ENCODE measurements at places on chromosomes 3 and 15.

DNA sequence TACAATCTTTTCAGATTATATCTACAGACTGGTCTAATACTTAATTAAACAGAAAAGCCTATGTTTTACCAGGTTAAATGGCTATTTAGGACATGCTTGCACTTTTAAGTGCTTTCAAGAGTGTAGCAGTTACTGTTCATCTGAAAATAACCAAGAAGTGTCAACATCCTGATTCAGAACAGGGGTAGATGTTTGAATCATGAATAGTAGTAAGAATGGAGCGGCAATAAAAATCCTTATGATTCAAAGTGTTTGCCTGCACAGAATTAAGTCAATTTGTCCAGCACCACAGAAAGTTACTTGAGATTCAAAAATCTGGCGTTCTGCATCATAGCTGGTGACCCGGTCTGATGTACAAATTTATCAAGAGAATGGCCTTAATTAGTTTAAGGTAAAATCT, 48.3 kb downstream of the GREM1 start:
- no peak for DNase-seq

DNA sequence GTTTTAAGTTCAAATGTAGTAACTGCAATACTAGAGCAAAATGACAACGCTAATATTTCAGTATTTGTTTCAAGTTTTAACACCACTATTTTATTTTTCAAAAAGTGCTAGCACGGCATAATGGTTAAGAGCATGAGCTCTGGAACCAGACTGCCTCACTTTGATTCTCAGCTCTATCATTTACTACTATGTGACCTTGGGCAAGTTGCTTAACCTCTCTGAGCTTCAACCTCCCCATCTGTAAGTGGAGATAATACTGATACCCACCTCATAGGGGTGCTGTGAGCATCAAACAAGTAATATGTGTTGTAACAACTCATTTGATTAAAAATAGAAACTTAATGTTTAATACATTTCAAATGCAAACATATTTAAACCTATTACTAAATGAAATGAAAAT, 115.4 kb upstream of the NPHP3 start:
- no peak for DNase-seq

DNA sequence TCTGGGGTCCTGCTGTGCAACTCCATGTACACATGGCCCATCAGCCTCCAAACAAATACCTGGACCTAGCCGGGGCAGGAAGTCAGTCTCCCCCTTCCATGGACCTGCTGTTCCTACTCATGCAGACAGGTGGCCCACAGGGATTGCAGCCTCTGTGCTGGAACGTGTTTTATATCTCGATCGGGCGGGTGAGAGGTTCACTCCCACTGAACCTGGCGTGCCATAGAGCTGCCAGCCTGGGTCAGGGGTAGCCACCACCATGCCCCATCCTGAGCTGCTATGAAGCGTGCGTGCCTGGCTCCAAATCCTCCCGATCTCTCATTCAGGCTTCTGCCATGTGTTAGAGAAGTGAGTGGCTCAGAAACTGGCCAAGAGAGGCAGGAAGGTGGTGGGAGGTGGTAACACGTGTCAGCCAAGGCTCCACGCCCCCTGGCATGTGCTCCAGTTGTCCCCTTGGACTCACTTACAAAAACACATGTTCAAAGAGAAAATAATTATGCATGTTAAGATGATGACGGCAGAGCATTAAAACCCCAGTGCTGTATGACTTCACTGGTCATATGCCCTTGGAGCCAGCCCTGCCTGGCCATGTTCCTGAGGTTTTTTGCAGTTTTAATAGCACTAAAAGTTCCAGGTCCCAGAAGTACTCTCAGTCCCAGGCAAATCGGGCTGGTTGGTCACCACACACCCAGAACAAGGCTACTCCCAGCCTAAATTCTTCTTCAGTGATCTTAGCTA, 30.6 kb downstream of the CTSH start:
- DNase-seq, result no peak

DNA sequence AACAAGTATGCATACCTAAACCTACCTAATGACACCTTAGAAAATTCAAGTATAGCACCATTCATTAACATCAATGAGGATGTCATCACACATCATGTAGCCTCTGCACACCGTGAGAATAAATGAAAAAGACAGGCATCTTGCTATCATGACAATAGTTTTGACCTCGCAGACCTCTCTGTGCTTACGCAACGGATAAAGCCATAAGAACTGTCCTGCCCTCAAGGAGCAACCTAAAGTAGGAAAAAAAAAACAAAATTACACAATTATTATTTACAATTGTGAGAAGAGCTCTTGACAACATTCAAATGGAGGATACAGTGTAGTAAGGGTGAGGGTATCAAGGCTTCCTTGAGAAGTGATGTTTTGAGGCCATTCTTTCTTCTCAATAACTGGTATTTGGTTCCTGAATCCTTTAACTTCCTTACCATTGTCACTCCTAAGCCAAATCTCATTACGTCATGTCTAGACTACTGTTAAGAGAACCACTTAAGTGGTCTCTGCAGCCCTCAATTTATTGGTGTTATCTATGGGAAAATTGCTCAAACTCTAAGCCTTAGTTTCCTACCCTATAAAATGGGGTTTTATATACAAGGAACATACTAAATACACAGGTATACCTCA, 7.0 kb upstream of the SETD5 start:
- DNase-seq, result no peak

DNA sequence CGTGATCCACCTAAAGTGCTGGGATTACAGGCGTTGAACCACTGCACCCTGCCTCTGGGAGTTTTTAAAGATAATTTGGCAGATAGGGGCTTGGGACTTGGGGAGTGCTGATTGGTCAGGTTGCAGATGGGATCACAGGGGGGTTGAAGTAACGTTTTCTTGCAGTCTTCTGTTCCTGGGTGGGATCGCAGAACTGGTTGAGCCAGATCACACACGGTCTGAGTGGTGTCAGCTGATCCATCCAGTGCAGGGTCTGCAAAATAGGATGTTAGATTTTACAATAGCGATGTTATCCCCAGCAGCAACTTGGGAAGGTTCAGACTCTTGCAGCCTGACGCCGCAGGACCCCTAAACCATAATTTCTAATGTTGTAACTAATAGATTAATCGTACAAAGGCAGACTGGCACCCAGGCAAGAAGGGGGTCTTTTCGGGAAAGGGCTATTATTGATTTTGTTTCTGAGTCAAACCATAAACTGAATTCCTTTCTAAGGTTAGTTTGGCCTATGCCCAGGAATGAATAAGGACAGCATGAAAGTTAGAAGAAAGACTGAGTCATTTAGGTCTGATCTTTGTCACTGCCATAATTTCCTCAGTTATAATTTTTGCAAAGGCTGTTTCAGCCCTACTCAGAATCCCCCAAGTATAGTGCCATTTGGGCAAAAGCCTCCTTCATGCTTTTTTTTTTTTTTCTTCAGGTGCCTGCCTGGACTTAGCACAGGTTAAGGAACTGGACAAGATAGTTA, 1.5 kb upstream of the CA12 start:
- DNase-seq, result no peak

GRCh38 chr3:171462224-171462623, 2.0 kb upstream of the TNIK start:
- peak; percentile 48 for DNase-seq

DNA sequence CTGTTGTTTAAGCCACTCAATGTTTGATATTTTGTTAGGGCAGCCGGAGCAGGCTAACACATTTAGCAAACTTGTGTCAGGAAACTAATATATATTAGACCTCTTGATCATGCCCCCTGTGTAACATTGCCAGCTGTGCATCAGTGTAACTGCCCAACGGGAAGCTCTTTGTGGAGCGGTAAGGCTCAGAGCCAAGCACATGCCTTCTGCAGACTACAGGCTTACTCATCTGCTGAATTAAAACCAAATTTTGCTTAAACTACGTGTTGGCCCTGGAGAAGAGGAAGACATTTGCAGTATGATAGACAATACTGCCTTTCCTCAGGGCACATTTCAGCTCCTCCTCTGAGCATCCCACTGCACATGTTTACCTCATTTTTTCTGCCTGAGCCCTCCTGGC, 50.5 kb upstream of the KCNMB2 start:
- no peak for DNase-seq

- no peak for DNase-seq
Observed at GRCh38 chr3:110165370-110165743, 828.0 kb upstream of the DPPA4 start.

- peak; percentile 24 for DNase-seq
Observed at GRCh38 chr3:19931180-19931692, 2.8 kb downstream of the EFHB start.

DNA sequence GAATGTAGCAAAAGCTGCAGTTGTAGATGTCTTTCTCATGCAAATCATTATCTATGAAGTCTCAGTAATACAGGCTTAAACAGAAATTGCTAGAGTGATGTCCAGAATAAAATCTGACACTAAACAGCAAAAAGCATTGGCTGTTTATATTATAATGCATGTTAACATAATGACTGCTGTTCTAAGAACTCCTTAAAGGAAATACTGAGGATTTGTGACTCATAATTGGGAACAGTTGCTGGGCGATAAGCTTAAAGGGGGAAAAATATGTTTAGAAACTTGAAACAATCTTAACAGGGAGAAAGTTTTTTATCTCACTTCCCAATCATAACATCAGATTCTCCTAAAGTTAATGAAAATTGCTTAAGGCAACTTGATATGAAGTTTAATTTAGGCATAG, 17.5 kb downstream of the TIPARP start:
- no peak for DNase-seq

DNA sequence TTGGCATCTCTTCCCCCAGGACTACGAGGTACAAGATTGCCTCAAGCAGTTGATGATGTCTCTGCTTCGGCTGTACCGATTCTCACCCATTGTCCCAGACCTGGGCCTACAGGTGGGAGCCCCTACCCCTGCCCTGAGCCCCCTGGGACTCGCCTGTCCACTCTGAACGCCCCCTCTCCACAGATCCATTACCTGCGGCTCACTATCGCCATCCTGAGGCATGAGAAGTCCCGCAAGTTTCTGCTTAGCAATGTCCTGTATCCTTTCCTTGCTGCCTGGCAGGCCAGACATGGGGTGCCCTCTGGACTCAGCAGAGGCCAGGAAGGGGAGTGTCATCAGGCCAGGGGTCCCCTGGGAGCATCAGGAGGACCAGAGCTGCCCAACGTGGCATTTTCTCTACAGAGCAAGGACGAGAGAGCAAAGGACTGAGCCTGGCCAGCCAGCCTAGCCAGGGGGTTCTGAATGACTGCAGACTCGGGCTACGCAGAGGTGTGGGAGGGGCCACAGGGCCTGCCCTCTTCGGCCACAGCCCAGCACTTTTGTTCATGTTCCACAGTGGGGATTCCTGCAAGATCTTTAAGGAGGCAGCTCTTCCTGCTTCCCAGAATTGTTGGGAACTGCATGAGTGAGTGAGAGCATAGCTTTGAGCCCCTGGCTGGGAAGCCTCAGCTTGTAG, 11.2 kb downstream of the RNF123 start:
- DNase-seq, result no peak

GRCh38 chr15:35117543-35118265, 32.6 kb upstream of the NANOGP8 start:
- no peak for DNase-seq

- DNase-seq, result no peak
Observed at GRCh38 chr3:25592510-25592968, 72.2 kb downstream of the TOP2B start.

All from CD4-positive, alpha-beta T cell treated with Interleukin-1 beta for 1 hour (primary cell).